HuH-7.5 (cell line): ENCODE measurements at places on chromosomes 3 and 15.

GRCh38 chr3:66907136-66907535, 91.0 kb upstream of the KBTBD8 start:
- DNase-seq = no peak

- DNase-seq = no peak
These were observed 201.8 kb upstream of the KCNH8 start for GRCh38 chr3:18946524-18946923.

DNA sequence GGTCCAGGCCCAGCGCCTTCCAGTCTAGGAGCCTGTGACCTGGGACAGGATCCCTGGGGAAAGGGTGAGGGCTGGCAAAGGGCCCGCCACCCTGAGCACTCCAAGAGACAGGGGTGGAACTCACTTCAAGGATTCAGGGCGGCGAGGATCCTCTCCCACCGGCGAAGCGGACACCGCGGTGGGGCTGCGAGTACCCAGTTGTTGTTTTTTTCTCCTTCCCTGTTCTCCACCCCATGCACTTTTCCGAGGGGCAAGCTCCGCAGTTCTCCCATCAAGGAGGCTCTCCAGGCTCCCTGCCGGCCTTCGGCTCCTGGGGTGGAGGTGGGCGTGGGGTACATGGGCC, 387 bp upstream of the PAQR5 start:
- DNase-seq = no peak

DNA sequence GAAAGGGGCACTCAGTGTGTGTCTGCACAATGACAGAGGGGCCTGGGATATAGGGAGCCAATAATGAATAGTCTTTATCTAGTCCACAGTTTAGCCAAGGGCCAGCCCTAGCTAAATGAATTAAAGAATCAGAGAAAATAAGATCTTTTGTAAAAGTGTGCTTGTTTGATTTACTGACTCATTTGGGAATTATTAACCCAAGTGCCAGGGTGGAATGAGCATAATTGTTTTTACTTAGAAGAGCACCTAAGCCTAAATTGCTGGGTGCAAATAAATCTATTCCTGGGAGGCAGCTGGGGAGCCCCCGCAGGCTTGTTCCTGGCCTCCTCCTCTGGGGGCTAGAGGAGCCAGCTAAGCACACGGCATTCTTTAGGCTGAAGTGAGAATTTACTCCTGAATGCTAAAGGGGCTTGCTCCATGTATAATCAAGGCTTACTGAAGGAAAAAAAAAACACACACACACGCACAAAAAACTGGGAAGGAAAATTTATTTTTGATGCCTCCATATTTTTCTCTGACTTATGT, 405.3 kb upstream of the SUCLG2 start:
- DNase-seq = no peak

DNA sequence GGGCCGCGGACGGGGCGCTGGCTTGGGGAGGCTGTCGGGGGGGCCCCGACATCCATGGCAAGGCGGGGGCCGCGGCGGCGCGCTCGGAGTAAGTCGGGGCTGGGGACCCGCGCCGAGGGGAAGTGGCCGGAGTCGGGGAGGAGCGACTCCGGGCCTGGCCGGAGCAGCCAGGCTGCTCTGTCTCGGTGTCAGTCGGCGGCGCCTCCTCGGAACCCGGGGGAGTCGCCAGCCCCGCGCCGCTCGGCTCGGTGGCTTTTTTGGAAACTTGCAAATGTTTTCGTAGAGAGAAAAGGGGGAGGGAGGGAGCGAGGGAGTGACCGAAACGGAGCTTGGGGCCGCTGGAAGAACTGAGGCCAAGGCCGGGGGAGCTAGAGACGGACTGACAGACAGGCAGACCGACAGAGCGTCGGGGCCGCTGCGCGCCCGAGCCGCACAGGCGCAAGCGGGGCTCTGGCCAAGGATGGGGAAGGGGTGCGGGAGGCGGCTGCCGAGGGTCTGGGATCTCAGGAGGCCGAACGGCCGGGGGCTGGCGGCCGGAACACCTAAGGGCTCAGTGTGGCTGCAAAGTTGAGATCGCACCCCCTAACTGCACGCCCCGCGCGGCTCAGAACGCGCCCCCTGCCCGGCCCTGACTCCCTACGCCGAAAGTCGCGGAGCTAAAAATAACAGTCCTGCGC, 5.0 kb downstream of the PTH1R start:
- DNase-seq = no peak

GRCh38 chr3:81443958-81444357, 317.5 kb downstream of the GBE1 start:
- DNase-seq = no peak

DNA sequence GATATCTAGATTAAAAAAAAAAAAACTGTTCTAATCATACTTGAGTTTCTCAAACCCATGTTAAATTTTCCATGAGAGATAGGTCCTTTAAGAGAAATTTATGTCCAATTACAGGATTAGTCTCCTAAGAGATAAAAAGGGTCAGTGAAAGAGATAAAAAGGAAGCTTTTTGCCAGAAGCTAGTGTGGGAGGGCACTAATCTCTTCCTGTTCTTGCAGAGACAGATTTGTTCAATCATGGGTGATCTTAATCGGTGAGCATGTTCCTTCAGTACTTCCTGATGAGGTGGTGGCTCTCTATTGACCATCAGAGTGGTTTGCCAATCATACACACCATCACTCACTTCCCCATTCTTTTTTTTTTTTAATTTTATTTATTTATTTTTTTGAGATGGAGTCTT, 16.9 kb upstream of the LPP start:
- no peak for DNase-seq

DNA sequence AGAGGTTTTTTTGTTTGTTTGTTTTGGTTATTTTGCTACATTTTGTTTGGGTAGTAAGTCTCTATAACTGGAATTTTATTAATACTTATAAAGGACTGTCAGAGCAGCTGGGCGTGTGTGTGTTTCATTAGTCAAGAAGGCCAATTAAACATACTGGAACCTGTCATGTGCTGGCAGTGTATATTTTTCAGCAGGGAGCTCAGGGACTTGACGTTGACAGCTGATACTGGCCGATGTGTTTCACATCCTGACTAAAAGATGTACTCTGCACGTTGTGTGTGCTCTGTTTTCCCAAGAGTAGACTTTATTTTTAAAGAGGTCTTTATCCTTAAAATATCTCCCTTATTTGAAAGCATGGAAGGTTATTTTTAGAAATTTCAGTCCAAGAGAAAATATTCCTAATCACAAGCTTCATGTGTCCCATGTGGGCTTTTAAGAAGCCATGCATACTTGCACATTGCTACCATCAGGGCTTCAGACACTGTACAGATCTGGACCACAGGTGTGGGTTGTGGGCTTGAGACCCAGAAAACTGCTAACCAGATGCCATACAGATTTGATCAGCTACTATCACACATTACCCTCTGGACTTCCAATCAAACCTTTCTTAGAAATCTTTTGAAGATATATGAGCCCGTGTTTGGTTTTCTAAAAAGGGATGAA, 135.9 kb downstream of the FEZF2 start:
- no peak for DNase-seq
